ENCODE measurements at places on chromosomes 2 and 18.
A peak's percentile ranks its signal among the peaks of the same experiment; 100 is the strongest.

DNA sequence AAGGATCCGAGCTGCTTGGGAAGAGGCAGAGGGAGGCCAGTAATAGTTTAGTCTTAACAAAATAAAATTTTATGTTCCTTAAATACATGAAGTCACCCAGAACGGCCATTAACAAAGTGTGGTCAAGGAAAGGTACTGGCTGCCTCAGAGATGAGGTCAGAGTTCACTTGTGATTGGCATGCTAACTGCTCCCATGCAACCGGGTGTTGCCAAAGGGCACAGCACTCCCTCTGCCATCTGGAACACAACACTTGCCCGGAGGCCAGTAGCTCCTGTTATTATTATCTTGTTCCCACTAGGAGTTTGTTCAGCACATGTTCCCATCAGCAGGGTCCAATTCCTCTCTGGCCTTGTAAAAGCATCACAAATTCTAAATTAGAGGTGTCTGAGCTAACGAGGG, 207.0 kb downstream of the CYP26B1 start:
- H3K27me3 ChIP-seq = no peaks in the 10 kb centered on the region
- H3K4me1 ChIP-seq = peaks cover 53% of the 10 kb centered on the region
- no peak overlapping the region for H3K4me3 ChIP-seq

DNA sequence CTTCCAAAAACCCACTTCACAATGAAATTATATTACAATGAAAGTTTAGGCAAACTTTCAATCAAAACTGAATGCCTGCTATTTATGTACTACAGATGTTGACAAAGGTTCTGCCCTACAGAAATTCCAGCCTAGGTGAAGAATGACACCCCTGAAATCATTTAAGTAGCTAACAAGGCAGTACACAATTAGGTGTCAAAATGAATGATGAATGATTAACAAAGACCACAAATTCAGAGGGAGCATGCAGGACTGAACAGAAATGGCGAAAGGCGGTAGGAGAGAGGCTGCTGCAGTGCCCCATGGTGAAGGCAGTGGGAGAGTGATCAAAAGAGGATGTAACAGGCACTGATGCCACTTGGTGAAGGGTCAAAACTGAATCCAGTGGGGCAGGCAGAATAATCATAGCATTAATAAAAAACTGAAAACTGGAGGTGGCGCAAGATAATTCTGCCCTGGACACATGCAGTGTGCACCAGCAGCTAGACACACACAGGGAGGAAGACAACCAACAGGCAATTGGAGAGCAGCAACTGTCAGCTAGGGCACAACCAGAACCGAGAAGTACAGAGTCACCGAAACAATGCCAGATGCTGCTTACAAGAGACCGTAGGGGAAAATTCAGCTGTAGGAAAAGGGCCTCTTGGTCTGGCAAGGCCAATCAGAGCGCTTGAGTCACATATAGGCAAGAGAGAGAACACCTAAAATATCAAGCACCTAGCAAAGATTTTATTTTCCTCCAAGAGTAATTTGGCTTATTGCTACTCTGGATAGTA, 4.5 kb downstream of the TMEM131 start:
- peaks cover 64% of the 10 kb centered on the region for H3K4me1 ChIP-seq
- no peak overlapping the region for H3K4me3 ChIP-seq
- no peaks in the 10 kb centered on the region for H3K36me3 ChIP-seq

GRCh38 chr2:38474021-38474456, 97.0 kb upstream of the ATL2 start:
- no peaks in the 10 kb centered on the region for H3K27me3 ChIP-seq
- H3K36me3 ChIP-seq = no peaks in the 10 kb centered on the region
- H3K4me3 ChIP-seq = no peak overlapping the region
- no peak for DNase-seq
- peaks cover 22% of the 10 kb centered on the region for H3K4me1 ChIP-seq

DNA sequence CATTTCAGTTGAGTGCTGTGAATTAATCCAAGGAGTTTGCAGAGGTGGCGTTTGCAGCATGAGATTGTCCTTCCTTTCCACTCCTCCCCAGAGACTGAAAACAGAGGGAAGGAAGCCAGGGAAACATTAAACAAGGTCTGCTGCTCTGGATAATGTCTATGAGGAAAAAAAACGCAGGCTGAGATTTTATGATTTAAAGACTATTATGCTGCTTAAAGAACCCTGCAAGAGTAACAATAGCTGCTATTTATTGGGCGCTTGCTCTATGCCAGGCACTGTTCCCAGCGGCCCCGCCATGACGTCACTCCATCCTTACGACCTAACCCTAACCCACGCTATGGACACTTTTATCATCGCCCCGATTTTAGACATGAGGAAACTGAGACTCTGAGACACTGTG, 222.4 kb downstream of the BCL2 start:
- no peak overlapping the region for H3K4me3 ChIP-seq
- H3K27me3 ChIP-seq = no peaks in the 10 kb centered on the region
- no peak overlapping the region for H3K27ac ChIP-seq
- DNase-seq = no peak
- no peaks in the 10 kb centered on the region for H3K36me3 ChIP-seq
- peaks cover 9% of the 10 kb centered on the region for H3K4me1 ChIP-seq

DNA sequence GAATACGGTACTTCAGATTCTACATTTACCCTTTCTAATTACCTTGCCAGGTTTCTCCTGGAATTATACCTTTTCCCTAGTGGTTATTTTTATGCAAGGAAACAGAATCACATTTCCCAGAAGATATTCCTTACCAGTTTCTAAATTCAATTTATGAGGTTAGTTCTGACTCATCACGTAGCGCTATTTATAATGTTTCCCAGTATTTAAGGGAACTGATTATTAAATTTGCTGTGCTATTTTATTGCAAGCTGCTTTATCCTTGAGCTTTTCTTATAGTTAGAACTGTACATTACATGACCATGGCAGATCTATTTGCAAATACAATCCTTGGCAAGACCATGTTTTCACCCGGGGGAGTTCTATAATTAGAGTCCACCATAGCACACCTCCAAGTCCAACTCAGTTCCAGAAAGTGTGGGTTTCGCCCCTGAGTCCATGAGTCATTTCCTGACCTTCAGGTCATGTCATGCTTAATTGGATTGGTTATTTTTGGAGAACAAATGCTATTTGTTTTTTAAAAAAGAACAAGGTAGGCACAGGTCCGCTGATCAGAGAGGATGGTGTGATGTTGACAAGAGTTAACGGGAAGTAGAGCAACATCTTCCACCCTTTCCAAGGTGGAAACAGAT, 126.6 kb downstream of the ZNF532 start:
- no peaks in the 10 kb centered on the region for H3K36me3 ChIP-seq
- no peaks in the 10 kb centered on the region for H3K27me3 ChIP-seq
- no peak overlapping the region for H3K4me3 ChIP-seq
- peaks cover 41% of the 10 kb centered on the region for H3K4me1 ChIP-seq
- peak overlapping the region; percentile 88 for H3K27ac ChIP-seq

DNA sequence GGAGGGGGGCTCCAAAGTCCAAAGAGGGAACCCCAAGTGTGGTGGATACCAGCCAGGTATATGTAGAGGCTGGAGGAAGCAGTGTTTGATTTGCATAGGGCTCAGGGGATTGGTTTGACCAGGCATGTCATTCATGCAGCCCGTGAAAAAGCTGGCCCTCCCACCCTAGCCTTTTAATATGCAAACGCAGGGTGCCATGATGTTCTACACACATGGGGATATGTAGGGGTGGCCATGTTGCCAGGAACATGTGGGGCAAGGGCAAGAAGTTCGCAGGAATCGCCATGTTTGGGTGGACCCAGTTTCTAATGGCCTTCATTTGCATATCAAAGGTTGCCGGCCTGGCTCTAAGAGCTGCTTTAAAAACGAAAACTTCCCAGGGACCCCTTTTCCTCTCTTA, 33.6 kb downstream of the B3GNT7 start:
- DNase-seq = no peak
- no peaks in the 10 kb centered on the region for H3K36me3 ChIP-seq
- H3K4me1 ChIP-seq = no peaks in the 10 kb centered on the region
- no peaks in the 10 kb centered on the region for H3K27me3 ChIP-seq
- H3K4me3 ChIP-seq = no peak overlapping the region

DNA sequence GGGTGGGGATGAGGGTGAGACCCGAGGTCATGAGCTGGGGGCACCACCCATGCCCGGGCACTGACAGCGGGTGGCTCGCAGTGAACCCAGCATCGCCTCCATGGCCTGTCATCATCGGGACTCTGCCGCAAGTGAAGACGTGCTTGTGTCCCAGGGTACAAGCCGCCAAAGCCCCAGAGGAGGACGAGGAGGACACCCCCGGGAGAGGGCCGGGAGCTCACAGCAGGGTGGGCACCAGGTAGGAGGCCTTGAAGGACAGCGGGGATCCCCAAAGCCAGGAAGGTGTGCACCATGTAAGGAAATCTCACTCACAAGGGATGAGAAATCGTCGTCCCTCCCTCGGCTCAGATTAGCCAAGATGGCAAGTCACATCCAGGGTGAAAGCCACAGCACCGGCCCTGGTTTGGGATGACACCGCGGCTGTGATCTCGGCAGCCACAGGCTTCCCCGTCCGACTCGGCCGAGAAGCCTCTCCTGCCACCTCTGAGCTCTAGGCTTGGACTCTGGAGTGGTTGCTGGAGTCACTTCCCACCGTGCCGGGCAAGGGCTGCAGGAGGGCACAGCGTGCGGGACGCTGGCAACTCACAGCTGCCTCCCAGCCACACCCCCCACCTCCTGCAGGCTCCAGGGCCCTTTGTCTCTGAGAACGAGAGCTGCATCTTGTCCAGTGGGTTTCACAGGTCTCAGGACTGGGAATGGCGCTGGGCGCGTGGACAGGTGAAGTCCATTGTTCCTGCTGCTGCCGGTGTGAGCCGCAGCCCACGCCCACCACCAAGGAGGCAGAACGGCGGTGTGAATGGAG, 81.6 kb upstream of the CTDP1 start:
- H3K36me3 ChIP-seq = no peaks in the 10 kb centered on the region
- DNase-seq = no peak
- H3K27ac ChIP-seq = no peak overlapping the region
- H3K4me3 ChIP-seq = no peak overlapping the region
- no peaks in the 10 kb centered on the region for H3K4me1 ChIP-seq

- no peak overlapping the region for H3K4me3 ChIP-seq
- H3K4me1 ChIP-seq = peaks cover 15% of the 10 kb centered on the region
- no peaks in the 10 kb centered on the region for H3K36me3 ChIP-seq
- H3K27me3 ChIP-seq = no peaks in the 10 kb centered on the region
- DNase-seq = peak; percentile 12
- H3K27ac ChIP-seq = no peak overlapping the region
These were observed 214.5 kb downstream of the TMEM182 start for GRCh38 chr2:102975996-102976975.

Data from gastrocnemius medialis (tissue), 4 donors.